Stimulated activated CD4-positive, alpha-beta T cell treated with anti-CD3 and anti-CD28 coated beads, TNF-alpha, amount 100 ng/mL, for 4 hours (primary cell): ENCODE measurements at places on chromosomes 1 and 21.

DNA sequence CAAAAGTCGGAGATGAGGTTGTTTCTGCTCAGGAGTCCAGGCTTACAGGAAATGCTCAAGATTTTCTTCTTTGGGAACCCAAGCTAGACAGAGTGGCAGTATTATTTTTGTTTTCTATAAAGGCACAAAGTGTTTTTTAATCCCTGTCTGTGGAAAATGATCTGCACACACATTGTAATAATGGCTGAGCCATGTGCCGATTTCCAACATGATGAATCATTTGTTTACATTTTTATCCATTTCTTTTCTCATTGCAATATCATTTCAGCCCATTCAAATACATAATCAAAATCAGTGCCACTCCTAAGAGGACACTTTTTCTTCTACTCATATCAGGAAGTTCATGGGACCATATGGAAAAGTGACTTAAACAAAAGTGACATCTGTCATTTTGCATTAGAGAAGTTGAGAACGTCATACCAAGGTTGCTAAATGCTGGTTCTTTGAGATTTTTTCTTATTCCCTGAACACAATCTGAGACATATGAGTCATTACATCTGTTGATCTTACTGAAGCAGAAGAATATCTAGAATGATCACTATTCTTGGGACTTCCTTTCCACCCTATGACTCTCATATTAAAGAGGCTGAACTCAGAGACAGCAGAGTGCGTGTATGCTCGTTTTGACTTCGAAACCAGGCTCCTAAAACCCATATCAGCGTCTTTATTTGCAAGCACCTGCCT lies 44.9 kb downstream of the ACTA1 start:
- DNase-seq = no peak

DNA sequence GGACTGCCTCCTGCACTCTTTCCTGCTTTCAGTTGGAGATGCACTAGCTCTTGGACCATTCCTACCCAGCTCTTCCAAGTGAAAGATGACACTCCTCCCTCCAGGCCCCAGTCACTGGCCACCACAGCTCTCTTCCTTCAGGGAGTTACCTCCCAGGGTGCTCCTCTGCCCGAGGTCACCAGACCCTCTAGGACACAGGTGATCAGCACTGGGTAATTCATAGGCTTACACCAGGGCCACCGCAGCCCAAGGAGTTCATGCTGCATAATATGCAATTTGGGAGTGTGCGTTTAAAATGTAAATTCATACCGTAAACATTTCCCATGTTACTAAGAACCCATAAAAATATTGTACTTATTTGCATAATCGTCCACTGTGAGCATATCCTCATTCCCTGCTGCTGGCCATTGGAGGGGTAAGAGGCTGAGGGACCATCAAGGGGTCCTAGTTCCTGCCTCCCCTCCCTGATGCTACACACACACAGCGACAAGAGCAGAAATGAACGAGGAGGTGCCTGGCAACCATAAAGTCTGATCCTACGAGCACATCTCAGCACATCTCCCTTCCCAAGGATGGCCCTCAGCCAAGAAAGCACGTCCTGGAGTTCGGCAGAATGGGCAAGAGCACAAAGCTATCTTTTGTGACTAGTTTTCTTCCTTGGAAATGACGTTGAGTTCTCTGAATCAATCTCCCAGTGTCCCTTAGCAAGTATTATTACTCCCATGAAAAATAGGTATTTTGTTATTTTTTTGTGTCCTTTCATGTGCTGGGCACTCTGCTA lies 222.9 kb upstream of the RAB4A start:
- no peak for DNase-seq

DNA sequence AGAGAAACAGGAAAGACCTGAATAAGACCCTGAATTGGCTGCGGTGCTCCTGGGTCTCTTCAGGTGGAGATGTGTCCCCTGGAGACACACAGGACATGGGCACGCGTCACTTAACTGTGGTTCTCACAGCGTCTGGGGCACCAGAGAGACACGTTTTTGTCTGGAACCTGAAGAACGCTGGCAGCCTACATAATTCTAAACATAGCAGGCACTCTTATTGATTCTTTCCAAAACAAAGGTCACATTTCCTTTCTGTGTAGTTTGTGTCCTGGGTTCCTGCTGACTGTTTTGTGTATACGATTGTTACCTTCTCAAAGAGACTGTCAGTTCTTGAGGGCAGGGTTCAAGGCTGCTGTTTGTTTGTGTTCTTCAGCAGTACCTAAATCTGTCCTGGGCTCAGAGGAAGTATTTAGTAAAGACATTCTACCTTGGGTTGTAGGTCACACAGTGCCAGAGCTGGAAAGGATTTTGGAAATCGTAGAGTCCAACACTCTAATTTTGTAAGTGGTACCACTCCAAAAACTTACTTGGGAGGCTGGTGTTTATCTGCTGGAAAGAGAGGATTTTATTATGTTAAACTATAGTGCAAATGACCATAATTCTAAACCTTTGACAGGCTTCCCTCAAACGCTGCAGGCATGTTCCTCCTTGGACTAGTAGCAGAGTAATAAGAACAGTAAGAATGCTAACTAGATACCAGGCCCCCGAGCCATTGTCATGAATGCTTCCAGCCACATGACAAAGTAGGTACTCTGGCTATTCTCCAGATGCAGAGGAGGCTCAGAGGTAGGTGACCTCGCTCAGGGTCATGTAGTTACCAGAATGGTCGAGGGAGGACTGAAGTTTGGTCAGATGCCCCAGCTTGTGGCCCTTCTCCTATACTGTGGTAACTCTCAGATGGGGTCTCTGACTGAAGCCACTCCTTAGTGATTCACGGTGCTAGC lies 164.3 kb downstream of the DHRS3 start:
- no peak for DNase-seq

DNA sequence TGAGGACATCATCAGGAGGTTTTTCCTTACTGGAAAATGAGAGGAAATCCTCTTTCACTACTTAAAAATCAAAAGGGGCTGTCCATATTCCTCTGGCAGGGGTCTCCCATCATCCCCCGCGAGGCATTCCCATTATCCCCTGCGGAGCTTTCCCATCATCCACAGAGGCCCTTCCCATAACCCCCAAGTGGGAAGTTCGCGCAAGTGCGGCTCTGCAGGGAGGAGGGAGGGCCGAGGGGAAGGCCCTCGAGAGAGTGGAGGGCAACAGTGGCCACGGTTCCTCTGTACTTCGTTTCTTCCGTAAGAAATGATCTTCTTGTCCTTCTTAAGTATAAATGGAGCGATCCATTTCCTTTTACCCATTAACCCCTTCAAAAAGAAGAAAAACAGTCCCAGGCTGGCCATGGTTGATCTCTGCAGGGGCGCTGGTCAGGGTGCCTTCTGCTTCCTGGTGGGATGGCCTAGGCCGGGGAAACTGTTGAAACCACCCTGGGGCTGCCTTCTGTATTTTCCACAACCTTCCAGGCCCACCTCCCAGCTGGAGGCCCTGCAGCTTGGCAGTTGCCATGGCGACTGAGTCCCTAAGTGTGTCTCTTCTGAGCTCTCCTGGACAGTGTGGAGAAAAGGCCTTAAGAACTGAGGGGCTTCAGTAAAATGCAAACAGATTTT lies 3.6 kb upstream of the RSPH1 start:
- no peak for DNase-seq

DNA sequence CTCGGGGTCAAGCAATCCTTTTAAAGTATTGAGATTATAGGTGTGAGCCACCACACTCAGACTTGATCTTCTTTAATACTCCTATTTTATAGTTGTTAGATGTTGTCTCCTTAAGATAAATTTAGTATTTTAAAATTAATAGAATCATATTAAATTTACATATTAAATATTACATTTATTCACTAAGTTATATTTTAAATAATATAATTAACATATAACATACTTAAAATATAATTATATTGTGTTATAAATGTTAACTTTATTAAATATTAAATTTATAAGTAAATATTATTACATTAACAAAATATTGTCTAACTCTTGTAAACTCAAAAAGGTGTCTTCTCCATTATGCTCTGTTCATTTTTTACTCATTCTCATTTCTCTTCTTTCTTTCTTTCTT lies 675.9 kb upstream of the ADGRL4 start:
- DNase-seq = no peak
